Adrenal gland (tissue), 19 donors: ENCODE measurements at places on chromosomes 1 and 21. TPM values are rescaled to one million over a fixed set of nuclear protein-coding genes. Genes with fewer than 3 reads are reported as not detected.

Gene SYPL2
- polyA plus RNA-seq = 8.5 TPM

Gene OVAAL
- polyA plus RNA-seq = not detected

Gene SAMD11
- polyA plus RNA-seq = 32.7 TPM

Gene TRIM46
- polyA plus RNA-seq = 5.6 TPM
